SK-N-DZ (cell line): ENCODE measurements at places on chromosomes 1 and 21.

GRCh38 chr1:1604374-1605033, 4.6 kb upstream of the FNDC10 start:
- no peak for DNase-seq

DNA sequence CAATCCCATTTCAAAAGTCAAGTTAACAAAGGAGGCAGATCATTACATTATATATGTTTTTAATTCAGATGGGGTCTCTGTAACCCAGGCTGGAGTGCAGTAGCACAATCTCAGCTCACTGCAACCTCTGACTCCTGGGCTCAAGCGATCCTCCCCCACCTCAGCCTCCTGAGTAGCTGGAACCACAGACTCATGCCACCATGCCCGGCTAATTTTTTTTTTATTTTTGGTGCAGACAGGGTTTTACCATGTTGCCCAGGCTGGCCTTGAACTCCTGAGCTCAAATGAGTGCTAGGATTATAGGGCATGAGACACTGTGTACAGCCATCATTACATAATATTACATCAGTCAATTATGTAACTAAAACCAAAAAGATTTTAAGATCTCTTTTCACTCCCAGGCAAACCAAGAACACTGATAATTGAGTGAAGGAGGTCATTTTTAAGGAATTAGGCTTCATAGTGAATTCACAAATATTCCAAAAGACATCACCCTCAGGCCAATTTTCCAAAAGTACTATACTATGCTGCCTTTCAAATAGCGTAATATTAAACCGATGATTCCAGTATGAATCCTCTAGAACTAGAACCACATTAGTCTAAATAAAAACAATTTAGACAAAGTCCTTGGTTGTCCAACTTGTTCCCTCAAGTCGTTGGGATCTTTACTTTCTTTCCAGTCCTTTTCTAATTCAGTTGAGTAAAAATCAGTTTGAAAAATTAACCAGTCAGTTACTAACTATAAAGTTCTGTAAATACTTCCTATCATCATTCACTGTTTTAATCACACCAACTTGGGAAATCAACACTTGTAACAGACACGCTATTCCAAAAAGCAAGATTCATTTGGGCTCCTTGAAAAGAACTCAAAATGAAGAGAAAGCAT, 16.1 kb downstream of the TOMM20 start:
- no peak for DNase-seq

DNA sequence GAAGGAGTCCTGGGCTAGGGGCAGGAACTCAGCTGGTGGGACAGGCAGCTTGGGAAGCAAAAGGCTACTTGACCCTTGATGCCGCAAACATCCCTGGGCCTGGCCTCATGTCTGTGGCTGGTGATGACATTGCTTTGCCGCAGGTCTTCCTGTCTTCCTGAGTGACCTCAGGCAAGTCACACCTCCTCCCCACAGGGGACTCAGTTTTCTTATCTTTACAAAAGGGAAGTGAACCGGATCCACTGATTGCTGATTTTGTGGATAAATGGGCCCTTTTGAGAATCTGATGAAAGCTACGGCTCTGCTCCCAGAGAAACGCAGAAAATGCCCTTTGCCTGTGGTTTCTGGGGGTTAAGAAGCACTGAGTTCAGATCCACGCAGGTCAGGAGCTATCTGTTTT, 20.7 kb downstream of the PLOD1 start:
- no peak for DNase-seq

DNA sequence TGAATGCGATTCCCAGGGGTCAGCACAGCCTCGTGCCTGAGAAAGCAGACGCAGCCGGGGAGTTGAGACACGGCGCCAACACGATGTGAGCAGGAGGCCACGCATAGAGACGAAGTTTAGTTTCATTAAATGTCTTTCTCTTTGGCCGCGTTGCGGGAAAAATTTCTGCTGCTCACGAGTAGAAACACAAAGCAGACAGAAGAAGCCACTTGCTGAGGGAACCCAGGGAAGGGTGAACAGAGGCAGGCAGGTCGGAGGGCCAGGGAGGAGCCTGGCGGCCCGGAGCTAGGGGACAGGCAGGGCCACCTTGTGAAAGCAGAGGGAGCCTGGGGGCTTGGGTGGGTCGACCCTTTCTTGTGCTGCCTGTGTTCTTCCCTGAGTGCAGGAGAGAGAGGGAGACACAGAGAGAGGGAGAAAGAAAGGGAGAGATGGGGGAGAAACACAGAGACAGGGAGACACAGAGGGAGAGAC, 33.2 kb downstream of the POFUT2 start:
- no peak for DNase-seq

- DNase-seq = no peak
Observed at GRCh38 chr1:116503546-116504307, 67.1 kb downstream of the CD58 start.

GRCh38 chr1:28370239-28371009, 884 bp downstream of the PHACTR4 start:
- peak; percentile 56 for DNase-seq

- no peak for DNase-seq
Observed at GRCh38 chr21:37251294-37251634, 15.9 kb downstream of the VPS26C start.

DNA sequence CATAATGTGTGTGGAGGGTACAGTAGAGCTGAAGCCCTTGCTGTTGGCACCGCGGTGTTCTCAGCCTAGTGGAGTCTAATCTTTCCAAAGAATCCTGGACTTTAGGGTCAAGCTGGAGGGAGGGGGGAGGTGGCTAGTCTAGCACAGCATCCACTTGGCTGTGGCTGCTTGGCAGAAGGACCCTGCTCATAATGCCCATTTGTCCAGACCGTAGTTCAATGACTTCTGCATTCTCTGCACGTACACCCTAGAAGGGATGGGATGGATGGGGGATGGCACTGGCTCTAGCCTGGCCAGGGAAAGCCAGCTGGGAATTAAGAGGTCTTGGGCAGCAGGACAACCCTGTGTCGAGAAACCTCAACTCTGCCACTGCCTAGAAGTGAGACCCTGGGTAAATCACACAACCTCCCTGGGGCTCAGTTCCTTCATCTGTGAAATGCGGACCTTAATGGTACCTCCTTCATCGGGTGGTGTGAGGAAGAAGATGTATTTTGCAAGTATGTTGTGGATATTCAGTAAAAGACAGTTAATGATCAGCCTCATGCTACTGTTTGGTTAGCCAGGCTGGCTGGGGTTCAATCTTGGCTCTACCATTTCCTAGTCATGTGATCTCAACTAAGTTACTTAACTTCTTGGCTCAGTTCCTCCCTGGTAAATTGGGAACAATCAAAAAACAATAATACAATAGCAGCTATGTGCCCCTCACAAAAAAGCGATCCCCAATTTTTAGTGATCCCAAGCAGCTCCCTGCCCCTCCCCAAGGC, 27.2 kb upstream of the CLIC4 start:
- no peak for DNase-seq

DNA sequence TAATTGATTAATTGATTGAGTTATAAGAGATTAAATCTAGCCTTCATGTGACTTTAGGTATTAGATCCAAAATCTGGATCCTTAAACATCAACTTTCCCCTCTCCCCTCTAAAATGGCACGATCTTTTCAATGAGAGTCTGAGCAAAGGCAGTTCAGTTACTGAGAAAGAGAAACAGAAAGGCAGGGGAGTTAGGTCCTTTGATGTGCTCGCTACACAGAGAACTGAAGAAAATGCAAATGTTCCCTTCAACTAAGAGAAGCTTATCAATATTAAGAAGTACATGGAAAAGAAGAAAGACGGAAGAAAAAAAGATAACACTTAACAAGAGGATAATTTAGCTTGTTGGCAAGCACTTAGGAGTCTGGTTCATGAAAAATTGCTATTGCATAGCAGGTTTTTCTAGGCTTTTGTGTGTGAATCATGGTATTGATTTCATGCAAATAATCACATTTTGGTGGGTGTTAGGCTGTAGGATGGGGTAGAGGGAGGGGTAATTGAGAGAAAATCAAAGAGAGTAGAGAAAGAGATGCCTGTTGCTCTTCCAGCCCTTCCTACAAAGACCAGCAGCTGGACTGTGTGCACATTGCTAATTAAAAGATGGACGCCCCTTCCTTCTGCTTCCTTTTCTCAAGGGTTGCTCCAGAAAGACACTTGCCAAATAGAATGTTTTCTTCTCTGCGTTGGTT, 307.6 kb upstream of the PLXNA2 start:
- no peak for DNase-seq

DNA sequence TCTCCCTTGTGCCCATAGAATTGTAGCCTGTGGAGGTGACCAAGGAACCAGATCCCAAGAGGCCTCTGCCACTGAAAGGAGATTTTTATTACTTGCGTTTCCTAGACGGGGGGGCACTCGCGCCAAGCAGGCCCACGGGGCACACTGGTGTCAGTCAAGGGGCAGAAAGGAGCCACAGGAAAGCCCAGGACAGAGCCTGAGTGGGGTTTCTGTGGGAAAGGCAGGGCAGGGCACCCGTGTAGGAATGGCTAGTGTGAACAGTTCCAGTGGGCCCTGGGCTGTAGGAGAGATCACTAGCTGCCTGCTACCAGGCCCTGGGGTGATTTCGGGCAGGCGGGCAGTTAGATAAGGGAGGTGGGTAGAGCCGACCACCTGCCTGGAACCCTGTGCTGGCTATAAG, 70.8 kb downstream of the ADARB1 start:
- no peak for DNase-seq
